ENCODE measurements at places on chromosomes 3 and 15.

DNA sequence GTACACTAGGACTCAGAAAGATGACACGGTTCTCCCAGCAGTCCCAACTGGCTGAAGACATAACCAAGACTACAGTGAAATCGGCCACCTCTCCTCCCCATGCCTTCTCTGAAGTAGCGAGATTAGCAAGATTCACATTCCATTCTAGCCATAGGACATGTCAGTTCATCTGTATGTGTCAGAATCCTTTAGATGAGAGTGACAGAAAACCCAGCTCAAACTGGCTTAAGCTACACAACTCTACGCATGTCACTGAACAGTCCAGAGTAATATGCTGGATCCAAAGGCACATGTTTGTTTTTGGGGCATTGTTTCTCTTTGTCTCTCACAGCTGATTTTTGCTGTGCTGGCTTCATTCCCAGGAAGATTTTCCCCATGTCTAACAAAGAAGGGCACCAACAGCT, 75.8 kb downstream of the RARB start:
- DNase-seq = no peak

DNA sequence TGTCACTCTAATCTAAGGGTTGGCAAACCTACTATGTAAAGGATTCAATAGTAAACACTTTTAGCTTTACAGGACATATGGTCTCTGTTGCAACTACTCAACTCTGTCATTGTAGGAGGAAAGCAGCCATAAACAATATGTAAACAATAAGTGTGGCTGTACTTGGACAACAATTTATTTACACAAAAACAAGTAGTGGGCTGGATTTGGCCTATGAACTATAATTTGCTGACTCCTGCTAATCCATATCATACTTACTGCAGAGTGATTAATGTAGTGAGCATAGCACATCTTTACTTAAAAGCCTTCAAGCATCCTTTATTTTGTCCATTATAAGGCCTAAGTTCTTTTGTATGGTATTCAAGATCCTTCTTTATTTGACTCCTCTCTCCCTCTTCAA, 441.9 kb downstream of the ZIC1 start:
- no peak for DNase-seq

GRCh38 chr15:66912001-66912400, 153.4 kb upstream of the SMAD3 start:
- no peak for DNase-seq

DNA sequence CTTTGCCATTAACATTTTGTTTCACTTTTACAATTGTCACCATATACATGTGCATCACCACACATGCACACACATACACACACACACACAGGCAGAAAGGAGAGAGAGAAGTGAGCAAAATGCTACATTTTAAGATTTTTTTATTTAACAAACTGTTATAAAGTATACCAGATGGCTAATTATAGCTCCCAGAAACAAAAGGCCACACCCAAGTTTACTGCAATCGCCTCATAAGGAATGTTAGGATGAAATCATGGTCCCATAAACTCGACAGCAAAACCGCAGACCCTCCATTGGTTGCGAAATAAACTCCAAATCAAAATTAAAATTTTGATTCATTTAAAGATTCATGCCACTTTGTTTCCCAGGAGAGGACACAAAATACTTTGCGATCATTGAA, 16.1 kb upstream of the C15orf61 start:
- no peak for DNase-seq

GRCh38 chr3:175386630-175387029, 527.5 kb downstream of the NAALADL2 start:
- no peak for DNase-seq

DNA sequence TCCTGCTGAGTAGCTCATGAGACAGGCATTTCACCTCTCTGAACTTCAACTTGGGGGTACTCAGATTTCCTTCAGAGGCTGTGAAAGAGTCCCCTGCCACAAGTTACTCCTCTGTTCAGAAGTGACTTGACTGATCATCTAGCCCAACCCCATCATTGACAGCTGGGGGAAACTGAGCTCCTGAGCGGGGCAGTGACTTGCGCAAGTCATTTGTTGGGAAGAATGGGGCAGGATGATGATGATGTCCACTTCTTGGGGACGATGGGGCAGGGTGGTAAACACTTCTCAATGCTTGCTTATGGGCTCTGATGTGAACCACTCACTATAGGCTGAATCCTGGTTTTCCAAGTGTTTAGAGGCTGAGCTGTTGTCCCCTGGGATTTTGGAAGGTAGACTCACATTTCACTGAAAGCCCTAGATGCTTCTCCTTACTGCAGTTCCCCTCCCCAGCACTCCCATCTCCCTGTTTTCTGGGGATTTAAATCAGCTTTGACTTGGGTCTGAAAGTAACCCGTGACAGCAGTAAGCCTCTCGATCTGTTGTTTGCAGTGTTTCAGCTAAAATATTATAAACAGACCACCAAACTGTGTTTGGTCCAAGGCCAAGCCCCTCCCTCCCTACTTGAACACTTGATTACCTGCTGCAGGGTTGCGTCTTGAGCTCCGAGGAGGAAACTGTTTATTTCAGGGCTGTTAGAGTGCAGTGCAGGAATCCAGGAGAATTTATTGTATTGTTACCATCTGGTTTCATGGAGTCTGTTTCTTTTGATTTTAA, 25.1 kb downstream of the SMAD3 start:
- no peak for DNase-seq

- DNase-seq = no peak
Measured at GRCh38 chr3:115040673-115041286, 106.3 kb downstream of the ZBTB20 start.

DNA sequence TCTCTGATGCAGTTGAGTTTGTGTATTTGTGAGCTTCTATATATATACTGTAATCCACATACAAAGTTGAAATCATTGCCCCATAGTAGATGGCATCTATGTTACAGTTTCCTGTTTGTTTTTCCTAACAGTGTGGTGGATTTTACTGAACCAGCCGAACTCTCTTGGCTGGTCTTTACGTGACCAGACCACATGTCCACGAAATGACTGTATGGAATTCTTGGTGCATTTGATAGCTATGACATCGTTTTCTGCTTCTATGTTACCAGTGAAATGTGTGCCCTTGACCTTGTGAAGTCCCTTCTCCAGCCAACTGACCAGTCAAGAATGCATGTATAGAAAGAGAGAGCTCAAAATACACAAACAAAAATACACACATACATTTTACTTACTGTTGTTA, 1.8 kb downstream of the KCNMB2 start:
- no peak for DNase-seq

DNA sequence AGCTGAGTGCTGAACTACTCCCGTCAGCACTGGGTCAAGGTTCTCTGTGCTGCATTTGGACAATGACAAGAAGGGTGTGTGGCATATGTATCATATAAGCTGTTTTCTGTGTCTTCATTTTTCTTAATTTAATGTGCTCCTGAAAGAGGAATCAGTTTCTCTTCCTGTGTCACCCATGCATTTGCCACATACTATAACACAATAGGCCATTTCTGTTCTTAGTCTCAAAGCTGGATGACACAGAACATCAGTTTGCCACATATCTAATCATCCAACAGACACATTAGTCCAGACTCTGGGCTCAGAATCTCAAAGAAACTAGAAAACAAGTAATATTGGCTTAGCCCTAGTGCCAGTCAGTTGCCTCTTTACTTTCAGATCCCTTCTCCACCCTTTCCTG, 34.1 kb downstream of the CEP19 start:
- no peak for DNase-seq

DNA sequence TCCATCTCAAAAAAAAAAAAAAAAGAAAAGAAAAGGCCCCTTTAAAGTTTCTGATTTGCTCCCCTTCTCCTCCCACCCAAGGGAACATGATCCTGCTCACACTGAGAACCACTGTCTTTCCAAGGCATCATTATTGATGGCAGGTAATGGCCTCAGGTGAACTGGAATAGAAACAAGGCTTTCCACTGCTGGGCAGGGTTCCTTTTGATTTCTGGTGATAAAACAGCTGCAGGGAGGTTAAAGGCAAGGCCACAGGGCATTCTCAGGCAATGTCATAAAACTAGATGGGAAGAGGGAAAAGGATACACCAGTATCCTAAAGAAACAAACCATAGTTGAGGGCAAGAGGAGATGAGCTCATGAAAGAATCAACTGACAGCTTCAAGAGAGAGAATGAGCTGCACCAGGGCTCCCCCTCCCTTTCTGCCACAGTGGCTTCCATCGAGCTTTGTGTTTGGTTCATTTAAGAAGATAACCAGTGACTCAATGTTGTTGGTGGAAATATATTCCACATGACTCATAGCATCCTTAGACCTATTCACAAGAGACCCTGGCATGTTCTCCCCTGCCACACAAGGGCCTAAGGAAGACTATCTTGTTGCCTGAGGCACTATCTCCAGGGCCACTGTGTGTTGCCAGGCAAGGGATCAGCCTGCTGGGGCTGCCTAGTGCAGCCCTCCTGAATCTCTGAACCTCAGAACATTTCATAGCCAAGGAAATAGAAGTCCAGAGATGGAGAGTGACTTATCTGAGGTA, 86.4 kb downstream of the WDR76 start:
- no peak for DNase-seq

DNA sequence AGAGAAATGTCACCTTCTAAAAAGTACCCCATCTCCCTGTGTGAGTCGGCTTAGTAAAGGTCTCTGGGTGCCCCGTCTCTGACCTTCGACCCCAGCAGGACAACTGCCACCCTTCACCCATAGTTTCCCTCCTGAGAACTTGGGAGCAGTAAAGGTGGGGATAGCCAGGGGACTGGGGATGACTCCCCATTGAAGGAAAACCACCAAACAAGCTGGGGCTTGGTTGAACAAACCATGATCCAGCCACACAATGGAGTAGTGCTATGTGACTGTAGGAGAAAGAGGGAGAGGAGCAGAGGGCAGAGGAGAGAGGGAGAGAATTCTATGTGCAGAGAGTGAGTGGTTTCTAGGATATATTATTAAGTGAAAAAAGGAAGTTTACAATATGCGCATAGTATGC, 33.7 kb downstream of the IDH3A start:
- DNase-seq = no peak

- no peak for DNase-seq
Measured at GRCh38 chr15:82970696-82971095, 15.3 kb upstream of the RAMAC start.

GRCh38 chr3:184716622-184717398, 4.9 kb upstream of the MAGEF1 start:
- DNase-seq = no peak

DNA sequence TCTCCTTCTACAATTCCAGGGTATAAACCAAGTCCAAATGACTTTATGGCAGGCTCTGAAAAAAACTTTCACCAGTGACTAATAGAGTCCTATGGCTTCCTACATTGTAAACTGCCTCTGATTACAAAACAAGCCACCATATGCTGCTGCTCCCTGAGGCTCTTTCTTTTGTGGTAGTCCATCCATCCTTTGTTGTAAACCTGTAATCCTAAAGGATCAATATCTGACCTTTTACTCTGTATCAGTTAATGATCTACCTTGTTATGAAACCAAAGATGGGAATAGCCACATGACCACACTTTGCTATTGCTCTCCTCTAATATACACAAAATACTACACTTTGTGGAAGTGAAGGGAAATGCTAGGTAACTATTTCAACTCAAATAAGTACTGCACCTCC, 434.7 kb upstream of the AGTR1 start:
- no peak for DNase-seq

DNA sequence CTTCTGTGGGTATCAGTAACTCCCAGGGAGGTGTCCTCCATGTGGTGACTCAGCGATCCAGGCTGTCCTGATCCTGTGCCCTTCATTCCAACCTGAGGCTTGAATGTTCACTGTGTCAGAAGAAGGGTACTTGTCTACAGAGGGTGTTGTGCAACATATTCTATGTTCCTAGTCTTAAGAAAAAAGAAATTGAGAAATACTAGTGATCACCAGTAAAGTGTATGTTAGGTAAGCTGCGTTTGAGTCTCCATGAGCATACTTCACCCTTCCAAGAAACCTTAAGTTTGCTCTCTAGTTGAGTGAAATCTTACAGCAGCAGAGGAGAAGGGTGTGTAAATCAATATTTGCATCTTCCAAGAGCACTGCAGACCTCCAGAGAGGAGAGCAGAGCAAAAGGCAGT, 122.2 kb upstream of the SLC24A5 start:
- DNase-seq = no peak

- no peak for DNase-seq
Measured at GRCh38 chr3:31754575-31755278, 222.0 kb downstream of the STT3B start.

- no peak for DNase-seq
Measured at GRCh38 chr15:101675796-101676582, 23.8 kb upstream of the TM2D3 start.

DNA sequence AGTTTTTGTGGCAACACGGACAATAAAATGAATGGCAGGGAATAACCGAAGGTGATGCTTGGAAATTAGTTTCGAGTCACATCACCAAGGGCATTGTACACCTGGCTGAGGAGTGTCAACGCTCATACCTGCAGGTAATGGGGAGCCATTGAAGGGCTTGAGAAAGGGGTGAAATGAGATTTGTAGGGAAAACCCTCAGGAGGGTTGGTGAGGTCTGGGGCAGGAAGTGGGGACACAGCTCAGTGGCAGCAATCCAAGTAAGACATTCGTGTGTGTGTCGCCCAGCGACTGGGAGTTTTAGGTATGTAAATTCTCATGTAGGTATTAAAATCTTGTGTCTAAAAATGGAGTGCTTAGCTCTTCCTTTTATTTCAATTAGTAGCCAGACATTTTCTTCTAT, 14.3 kb downstream of the PARP14 start:
- no peak for DNase-seq

GRCh38 chr3:111648991-111649579, 53.9 kb upstream of the ZBED2 start:
- no peak for DNase-seq

- DNase-seq = no peak
Measured at GRCh38 chr3:11530153-11530721, 113.5 kb downstream of the VGLL4 start.

DNA sequence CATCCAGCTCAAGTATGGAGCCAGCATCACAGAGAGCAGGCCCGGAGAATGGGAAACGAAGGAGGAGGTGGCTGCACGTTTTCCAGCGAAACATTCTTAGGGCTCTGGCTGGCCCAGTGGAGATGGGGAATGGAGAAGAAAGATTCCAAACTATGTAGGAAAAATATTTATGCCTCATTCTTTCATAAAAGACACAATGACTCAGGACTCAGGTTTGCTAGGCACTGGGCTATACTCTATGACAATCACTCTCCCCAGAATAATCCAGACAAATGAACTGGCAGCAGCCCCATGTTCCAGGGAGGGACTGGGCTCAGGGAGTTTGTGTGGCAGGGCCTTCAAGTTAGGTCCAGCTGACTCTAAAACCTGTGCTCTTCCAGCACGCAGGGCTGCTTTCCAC, 110.8 kb upstream of the RAD18 start:
- DNase-seq = no peak

DNA sequence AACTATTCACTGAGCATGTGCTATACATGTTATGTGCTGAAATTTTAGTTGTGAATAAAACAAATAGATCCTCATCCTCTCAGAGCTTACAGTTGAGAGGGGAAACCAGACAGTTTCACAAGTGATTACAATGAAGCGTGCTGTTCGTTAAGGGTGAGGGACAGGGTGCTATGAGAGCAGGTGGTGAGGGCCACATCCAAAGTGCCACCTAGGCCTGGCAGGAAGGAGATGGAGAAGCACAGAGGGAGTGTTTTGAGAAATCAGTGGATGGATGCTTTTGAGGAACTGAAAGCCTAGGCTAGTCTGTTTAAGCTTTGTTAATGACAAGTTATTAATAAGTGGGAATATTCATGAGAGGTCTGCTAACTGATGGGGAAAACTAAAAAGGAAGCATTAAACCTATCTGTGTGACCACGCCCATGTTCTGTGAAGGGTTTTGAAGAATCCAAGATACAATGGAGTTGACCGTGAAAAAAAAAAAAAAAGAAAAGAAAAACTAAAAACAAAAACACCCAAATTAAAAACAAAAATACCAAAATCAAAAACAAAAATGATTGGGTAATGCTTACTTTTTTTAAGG, 7.3 kb downstream of the MCTP2 start:
- DNase-seq = no peak

- DNase-seq = no peak
Measured at GRCh38 chr3:126158016-126158911, 22.1 kb downstream of the ALDH1L1 start.

Data from stimulated activated CD8-positive, alpha-beta memory T cell treated with anti-CD3 and anti-CD28 coated beads, Interleukin-2, amount 100 ng/mL, for 48 hours (primary cell).